Germinal center (tissue), 1 donor: ENCODE measurements at places on chromosomes 16 and 17.

DNA sequence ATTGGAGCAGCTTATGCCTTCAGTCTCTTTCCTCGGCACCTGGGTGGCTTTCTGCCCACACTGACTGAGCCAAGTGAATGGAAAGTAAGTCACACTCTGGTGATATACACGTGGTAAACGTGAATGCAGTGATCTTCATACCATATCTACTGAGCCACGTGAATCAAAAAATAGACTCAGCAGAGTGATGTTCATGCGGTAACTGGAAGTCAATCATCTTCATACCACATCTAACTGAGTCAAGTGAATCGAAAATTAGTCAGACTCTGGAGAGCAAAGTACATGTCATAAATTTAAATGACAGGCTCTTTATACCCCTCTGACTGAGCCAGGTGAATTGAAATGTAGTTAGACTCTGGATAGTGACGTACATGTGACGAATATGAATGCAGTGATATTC, 47.1 kb upstream of the ARL4D start:
- DNase-seq = no peak

DNA sequence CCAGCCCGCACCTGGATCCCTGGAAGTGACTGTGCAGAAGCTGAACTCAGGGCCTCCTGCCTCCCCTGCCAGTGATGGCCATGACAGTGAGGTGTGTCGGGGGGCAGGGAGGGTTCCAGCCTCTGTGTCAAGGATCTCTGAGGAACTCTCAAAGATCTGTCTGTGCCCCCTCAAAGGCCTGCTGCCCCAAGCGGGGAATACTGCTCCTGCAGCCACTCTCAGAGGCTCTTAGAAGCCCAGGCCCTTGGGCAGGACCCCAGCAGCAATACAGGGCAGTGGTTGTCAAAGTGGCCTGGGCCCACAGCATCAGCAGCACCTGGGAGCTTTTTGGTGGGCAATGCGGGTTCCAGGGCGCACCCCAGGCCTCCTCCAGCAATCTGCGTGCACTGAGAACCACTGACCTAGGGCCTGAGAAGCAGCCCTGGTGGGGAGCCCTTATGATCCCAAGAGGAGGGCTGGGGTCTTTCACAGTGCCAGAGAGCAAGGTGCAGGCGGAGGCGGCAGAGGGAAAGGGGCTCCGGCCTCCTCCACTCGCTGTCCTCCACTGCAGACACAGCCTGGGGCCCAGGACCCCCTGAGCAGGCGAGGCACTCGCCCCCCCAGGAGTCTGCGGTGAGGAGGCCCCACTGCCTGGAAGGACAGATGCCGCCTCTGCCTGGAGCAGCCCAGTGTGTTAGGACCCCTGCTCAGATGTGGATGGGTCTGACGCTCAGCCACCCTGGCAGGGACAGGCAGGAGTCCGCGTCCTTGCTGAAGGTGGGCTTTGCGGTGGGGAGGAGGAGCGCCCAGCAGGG, 42.1 kb downstream of the ENGASE start:
- no peak for DNase-seq

DNA sequence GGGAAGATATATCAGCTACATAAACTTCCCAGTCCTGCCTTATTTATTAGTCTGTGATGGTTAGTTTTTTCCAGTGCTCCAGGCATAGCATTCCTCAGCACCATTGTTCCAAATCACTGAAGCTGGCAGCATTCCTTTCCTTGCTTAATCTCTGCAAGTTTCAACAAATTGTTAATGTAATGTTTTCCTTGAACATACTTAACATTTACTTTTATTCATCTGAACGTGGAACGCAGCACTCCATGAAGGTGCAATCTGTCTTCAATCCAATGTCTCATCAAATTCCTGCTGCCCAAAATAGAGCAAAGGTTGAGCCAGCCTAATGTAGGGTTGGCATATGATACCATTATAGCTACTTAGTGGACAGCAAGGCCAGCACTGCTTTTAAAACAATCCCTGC, 441.1 kb upstream of the RBFOX1 start:
- no peak for DNase-seq

- no peak for DNase-seq
Measured at GRCh38 chr17:43309505-43310332, 75.9 kb upstream of the RNU2-1 start.

DNA sequence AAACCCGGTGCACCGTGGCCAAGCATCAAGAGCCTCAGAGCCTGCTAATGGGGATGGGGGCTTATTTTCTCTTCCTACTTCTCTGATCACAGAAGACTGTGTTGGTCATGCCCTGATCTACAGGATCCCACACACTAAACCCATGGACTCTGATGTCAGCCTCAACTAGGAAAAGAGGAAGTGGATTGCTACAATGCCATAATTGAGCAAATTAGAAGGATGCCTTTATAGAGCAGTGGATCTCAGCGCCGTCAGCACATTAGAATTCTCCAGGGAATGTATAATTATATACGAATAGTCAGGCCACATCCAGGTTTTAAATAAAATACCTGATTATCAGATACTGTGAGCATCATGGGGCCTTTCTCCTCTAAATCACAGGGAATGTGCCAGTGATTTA, 64.8 kb downstream of the VAT1L start:
- no peak for DNase-seq

- no peak for DNase-seq
Measured at GRCh38 chr17:80287038-80287437, 26.4 kb downstream of the RNF213 start.

DNA sequence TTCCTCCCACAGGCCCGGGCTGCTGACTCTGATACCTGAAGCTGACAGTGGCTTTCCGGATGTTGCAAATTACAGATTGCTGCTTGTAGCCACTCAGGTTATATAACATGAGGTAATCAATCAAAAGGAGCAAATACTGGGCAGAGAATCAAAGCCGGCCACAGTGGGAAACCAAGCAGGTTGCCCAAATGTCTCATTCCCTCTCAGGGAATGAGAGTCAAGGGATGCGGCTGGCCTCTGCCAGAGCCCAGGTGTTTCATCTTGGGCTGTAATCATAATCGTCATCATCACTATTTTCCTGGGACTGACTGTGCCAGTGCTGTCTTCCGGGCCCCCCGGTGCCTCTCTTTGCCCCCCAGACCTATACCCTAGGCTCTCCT, 292.4 kb upstream of the FOXF1 start:
- no peak for DNase-seq

- no peak for DNase-seq
Measured at GRCh38 chr16:2985893-2986355, 5.7 kb upstream of the PKMYT1 start.

- no peak for DNase-seq
Measured at GRCh38 chr17:50955667-50956120, 89.5 kb upstream of the TOB1 start.

DNA sequence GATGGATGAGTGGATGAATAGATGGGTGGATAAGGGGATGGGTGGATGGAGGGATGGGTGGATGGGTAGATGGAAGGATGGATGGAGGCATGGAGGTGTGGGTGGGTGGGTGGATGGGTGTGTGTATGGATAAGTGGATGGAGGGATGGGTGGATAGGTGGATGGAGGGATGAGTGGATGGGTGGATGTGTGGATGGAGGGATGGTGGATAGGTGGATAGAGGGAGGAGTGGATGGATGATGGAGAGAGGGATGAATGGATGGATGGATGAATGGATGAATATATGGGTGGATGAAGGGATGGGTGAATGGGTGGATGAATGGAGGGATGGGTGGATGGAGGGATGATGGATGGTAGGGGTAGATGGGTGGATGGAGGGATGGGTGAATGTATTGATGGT, 27.5 kb upstream of the NPTX1 start:
- DNase-seq = no peak

DNA sequence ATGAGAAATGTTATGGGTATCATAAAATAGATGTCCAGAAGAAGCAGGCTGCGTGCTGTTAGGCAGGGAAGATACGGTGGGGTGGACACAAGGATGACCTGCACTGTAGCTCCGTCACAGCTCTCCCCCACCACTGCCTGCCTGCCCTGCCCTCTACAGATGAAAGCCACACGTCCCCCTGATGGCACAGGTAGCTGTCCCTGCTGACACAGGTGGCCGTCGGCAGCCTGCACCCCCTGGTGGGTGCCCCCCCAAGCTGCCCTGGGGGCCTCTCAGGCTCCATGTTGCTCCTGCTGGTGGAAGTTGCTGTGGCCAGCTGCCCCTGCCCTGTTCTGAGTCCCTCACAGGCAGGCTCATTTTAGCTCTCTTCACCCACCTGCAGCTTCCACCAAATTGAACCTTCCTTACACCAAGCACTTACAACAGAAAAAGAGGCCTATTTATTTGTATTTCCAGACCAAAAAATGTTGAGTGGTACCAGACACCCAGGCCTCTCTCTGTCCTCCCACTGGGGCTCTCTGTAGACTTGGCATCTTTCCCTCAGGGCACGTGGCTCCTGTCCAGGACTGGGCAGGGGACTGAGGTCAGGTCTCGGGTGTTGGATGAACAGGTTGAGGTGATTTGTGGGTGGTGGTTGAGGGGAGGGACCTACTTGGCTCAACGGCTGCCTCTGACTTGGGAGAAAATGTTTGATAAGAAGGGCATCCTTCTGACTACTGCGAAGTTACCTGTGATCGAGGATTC, 50.1 kb upstream of the CACNG5 start:
- DNase-seq = no peak

DNA sequence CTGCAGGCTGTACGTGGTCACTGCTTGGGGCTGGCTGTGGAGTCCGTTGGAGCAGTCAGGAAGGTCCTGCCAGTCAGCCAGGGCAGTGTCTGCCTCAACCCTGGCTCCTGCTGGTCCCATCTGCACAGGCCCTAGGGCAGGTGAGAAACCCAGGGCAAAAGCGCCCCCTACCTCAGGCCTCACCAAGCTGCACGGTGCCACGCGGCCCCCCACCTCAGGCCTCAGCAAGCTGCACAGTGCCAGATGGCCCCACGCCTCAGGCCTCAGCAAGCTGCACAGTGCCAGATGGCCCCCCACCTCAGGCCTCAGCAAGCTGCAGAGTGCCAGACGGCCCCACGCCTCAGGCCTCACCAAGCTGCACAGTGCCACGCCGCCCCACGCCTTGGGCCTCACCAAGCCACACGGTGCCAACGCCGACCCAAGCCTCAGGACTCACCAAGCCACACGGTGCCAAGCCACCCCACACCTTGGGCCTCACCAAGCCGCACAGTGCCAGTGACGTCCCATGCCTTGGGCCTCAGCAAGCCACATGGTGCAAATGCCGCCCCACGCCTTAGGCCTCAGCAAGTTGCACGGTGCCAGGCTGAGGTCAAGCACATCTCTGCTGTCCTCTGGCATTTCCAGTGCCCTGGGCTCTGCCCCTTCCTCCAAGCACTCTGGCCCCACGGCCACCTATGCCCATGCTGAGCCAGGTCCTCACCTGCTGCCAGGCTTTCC, 5.5 kb downstream of the TMEM204 start:
- DNase-seq = peak; percentile 43

- DNase-seq = no peak
Measured at GRCh38 chr16:6918646-6919045, 414.0 kb upstream of the RBFOX1 start.

- no peak for DNase-seq
Measured at GRCh38 chr16:81693041-81693743, 85.9 kb upstream of the PLCG2 start.

GRCh38 chr17:15885770-15886169, 59.2 kb upstream of the ADORA2B start:
- no peak for DNase-seq

GRCh38 chr16:84967828-84968227, 43.5 kb downstream of the ZDHHC7 start:
- no peak for DNase-seq

DNA sequence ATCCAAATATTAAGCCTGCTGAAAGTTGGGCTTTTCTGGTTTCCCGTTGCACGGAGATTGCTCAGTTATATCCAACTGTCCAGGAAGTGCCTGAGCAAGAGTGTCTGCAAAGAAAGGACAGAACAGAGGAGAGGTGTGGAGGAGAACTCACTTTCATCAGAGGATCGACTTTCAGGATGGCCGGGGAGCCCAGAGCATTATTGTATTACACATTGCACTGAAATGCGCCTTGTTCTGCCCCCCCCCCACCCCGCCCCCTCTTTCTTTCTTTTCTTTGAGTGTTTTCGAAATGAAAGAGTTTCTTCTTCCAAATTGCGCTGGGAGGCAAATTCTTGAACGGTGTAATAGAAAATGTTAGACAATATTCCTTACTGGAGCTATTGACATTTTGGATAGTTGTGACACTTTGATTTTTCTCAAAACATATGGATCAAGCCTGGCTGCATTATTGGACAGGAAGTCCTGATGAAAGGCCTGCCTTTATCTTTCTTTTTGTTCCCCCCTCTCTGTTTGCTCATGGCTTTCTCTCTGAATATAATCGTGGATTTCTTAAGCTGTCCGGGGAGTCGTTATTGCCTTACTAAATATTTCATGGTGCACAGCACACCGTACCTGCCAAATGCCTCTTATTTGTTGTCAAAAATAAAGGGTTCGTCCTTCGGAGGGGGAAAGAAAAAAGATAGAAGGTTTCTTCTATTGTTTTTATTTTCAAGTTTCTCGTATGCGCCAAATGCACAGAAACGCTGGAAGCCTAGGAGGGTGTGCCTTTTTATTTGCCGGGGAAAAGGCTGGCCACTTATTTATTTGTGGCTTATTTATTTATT, 110.8 kb downstream of the IRX3 start:
- DNase-seq = no peak

DNA sequence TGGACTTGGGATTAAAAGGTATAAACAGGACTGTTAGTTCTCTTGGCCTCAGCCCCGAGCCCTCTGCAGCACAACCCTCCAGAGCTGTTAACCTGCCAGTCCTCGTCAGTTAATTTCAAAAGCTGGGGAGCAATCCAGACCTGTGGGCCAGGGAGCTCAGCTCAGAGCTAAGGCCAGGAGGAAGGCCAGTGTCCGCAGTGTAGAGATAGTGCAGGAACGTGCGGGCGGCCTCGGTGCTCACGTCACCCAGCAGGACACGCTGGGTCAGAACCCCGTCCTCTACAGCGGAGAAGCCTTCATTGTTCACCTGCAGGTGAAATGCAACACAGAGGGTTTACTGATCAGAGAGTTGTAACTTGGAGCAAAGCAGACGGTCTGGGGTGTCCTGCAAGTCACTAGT, 15.4 kb upstream of the NLRC3 start:
- DNase-seq = no peak

GRCh38 chr17:57365420-57365819, 109.1 kb downstream of the MSI2 start:
- DNase-seq = no peak

DNA sequence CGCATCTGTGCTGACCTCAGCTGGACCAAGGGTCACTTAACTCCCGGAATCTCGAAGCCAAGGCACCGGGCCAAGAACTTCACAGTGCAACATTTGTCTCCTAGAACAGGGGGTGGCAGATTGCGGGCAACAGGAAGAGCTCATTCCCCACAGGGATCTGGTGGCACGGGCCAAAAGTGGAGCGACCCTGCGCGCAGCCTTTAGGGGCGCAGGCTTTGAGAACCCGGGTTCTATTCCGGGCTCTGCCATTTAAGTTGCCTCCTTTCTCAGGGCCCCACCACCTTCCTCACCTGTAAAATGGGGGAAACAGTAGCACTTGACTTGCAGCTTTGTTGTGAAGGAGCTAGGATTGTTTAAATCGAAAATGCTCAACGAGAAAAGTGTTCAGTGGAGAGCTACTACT, 651 bp downstream of the SHMT1 start:
- peak; percentile 60 for DNase-seq

DNA sequence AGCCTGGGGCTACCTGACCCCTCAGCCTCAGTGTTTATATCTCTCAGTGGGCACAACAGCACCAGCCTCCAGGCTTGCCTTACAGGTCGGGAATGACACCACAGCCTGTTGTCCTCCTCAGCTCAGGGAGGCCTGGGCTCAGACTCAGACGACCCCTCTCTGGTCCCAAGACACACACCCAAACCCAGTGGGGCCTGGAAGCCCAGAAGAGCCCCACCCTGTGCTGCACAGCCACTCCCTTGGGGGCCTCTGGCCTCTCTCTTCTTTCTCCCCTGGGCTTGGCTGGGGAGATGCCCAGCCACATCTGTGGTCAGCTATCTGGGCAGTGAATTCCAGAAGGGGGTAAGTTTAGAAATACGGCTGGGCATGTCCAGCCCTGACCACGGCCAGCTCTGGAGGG, 2.4 kb downstream of the NATD1 start:
- DNase-seq = no peak
